ENCODE measurements at places on chromosomes 7 and 10. TPM values are rescaled to one million over a fixed set of nuclear protein-coding genes. Genes with fewer than 3 reads are reported as not detected.

DNA sequence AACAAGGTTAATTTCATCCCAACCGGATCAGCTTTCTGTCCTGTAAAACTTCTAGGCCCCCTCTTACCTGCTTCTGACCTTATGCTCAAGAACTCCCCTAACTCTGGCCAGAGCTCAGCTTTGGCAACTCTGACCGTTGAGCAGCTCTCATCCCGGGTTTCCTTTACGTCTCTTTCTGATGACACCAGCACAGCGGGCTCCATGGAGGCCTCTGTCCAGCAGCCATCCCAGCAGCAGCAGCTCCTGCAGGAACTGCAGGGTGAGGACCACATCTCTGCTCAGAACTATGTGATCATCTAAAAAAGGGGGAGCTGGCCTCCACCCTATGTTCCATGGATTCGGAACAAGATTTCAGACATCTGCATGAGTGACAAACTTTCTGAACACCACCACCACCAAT lies 117.6 kb downstream of the GLCCI1 start:
- no peak for DNase-seq

DNA sequence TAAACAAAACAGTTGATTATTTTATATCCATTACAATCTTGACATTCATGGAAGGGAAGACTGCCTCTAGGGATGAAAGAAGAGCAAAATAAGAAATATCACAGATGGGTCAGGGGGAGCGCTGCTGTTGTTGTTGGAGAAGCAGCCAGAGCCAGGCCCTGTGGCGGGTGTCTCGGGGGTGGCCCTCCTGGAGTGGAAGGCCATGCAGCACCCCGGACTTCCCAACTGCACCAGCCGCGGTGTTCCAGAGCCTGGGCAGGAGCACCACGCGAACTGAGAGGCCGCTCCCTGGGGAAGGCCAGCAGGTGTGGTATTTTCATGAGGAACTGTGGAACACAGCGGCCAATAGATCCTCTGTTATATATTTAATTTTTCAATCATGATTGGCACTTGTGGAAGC lies 72.4 kb upstream of the VSTM2A start:
- no peak for DNase-seq

- no peak for DNase-seq
Observed at GRCh38 chr10:86087716-86088115, 278.9 kb downstream of the GRID1 start.

- DNase-seq = no peak
Observed at GRCh38 chr7:114923403-114923713, 1.5 kb downstream of the MDFIC start.

DNA sequence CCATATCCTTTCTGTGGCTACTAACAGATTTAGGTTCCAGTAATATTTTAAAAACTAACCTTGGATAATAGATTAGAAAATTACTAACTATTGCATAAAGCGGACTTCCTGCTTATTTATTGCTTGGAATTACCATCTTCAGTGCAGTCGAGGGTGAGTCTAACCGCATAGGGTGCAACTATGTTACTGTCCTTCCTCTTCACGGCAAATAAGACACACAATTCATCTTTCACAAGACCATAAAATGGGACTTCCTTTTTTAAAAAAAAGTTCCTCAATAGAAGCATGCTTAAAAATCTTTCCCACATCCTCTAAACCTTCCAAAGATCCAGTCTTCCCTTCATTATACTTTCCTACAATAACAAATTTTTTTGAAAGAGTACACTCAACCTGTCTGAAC lies 2.1 kb downstream of the SLC25A40 start:
- DNase-seq = no peak

DNA sequence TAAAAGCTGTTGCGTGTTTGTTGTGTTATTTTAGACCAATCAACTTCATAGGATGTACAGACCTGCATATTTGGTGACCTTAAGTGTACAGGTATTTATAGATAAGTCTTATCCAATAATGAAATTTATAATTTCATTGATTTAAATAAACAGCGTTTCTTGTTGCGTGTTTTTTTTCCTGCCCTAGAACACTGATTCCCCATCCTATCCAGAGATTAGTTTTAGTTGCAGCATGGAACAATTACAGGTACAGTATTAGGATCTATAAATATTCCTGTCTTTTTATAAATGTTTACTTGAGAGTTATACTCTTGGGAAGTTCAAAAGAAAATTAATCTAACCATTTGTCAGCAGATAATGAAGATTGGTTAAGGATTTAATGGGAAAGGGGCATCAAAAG lies 2.1 kb upstream of the BMI1 start:
- DNase-seq = no peak

The CALHM1 gene
- total RNA-seq = not detected

The ELAPOR2 gene
- total RNA-seq = 2.3 TPM

The TAS2R3 gene
- 2.1 TPM for total RNA-seq

The ZFAND4 gene
- total RNA-seq = 19.5 TPM

The ETV1 gene
- total RNA-seq = not detected

All from activated naive CD4-positive, alpha-beta T cell treated with anti-CD3 and anti-CD28 coated beads, Interleukin-2, amount 50 U/mL, for 72 hours (primary cell).